NCI-H1092 (cell line): ENCODE measurements at places on chromosomes 6 and 20.
A peak's percentile ranks its signal among the peaks of the same experiment; 100 is the strongest.

DNA sequence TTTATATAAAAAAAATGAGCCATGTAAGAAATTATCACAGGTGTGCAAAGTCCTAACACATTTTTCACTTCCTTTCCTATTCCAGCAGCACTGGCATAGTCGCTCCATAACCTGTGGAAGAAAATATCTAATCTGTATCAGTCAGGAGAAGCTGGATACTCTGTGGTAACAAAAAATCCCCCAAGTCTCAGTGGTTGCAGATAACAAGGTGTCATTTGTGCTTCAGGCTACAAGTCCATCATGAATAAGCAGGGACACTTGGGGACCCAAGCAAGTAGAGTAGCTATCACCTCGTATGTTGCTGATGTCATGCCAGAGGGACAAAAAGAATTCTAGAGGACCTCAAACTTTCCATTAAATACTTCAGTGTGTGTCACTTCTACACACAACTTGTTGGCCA lies 30.3 kb upstream of the SERPINB1 start:
- no peak for DNase-seq

- no peak for DNase-seq
These were observed 211.0 kb upstream of the RIMS1 start for GRCh38 chr6:71675386-71675785.

- DNase-seq, result no peak
These were observed 133.9 kb upstream of the PTPRT start for GRCh38 chr20:43323592-43323991.

DNA sequence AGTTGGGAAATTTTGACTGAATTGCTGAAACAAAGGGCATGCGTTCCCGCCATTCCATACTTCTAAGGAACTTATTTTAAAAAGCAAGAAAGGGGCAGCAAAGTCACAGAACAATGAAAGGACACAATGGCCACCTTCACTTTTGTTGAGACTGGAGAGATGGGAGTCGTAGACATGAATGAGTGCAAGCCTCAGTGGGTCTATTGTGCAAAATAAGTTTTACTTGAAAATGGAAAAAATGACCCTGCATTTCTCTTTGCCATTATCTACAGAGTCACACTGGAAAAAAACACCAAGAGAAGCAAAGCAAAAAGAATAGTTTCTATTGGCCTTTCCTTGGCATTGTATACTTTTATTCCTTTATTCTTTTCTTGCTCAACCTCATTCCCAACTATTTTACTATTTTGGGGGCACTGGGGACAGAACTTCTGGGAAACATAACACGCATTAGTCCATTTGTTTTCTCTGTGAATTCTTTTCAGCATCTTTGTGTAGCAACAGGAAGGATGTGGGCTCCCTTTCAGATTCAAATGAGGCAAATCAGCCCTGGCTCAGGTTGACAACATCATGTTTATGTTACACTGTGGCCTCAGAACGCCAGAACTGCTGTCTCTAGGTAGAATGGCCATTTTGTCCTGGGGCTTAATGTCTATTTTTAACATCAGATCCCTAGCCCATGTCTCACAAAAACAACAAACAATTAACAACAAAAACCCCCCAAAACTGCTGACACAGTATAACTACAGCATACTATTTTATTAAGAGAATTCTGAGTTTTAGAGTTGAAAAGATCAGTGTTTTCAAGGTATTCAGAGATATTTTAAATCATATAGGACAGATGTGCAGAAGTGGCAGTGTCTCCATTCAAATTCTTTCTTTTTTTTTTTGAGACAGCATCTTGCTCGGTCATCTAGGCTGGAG lies 122.2 kb downstream of the FYN start:
- no peak for DNase-seq

DNA sequence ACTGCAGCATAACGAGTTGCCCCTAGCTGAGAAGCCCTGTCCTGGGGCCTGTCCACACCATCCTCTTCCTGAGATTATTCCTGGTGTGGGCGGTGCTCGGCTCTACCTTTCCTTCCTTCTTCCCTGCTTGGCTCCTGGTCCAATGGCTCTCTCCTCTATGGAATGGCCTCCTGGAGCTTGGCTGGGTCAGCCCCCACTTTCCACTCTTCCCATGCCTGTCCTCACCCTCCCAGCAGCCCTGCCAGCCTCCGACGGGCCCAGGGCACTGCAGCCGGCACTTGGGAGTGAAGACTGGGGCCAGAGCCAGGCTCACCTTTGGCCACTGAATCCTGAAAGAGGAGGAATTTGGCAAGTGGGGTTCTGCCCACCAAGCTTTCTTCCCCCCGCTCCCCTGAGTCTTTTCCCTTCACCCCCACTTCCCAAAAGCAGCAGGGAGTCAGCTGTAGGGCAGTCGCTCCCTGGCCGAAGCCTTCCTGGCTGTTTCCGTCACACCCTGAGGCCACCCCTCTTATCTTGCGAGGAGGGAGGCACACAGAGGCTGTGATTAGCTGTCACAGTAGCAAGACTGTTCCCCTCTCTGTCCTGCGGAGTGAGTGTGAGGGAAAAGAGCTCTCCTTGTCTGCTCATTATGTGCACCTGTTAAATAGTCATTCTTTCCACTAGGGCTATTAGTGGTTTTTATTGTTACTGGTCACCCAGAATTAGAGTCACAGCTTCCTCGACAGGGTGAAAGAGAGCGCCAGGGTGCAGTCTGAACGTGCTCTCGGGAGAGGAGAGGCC lies 6.3 kb upstream of the CDSN start:
- no peak for DNase-seq

DNA sequence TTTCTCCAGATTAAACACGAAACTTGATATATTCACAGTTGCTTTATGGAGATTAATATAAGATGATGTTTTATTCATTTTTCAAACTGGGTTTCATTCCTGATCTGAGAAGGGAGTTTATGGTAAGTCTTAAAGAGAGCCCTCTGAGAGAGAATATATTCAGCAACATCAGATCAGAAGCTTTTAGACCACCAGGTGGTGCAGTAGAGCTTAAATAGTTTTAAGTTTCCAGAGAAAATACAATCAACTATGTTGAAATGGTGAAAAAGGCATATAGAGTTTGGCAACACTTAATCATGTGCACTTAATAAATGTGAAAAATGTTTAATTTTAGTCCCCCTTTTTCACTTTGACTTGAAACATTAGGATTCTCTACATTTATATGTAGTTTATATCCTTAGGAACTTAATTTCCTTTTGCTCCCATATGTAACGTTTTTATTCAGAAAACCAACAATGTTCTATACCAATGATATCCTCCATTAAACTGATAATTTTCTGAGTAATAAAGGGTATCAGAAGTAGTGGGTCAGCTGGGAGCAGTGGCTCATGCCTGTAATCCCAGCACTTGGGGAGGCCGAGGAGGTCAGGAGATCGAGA lies 86.4 kb upstream of the CLDN20 start:
- DNase-seq, result peak; percentile 38

DNA sequence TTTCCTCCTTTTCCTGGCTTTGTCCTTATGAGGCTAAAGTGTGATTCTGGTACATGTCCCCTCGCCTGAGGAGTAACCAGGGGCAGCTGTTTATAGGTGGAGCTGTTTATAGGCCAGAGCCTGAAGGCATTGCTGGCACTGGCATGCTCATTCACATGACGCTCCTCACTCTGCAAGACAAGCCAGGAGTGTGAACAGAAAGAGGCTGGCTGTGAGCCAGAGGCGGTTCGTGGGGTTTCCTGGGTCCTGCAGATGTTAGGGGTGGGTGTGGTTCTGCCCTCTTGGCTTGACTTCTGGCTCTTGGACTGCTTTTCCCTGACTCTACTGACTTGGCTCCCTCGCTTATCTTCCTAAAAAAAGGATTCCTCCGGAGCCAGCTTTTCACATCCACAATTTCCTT lies 12.8 kb upstream of the MDFI start:
- peak; percentile 17 for DNase-seq

GRCh38 chr6:159097256-159097655 lies 52.5 kb upstream of the TAGAP start:
- no peak for DNase-seq

DNA sequence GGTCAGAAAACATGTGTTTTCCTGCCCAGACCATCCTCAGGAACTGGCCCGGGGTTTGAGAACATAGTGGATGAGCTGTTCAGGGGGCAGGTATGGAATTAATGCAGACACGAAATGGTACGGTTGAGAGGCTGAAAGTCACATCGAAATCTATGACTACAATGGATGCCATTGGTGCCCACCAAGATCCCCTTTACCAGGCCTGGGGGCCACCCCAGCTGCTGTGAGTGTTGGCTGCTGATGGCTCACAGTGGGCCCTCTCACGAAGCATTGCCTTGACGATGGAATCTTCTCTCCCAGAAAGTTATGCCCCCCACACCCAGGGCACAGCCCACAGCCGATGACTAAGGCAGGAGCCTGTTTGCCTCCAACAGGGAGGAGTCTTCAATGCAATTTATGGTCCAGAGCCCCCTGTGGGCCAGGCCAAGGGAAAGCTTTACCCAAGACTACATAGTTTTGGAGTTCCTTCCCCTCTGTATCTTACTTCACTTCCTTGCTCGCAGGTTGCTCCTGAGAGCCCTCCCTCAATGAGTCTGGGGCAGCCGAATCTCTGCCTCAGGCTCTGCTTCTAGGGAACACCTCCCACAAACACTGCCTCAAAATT lies 92.6 kb downstream of the BFSP1 start:
- no peak for DNase-seq

DNA sequence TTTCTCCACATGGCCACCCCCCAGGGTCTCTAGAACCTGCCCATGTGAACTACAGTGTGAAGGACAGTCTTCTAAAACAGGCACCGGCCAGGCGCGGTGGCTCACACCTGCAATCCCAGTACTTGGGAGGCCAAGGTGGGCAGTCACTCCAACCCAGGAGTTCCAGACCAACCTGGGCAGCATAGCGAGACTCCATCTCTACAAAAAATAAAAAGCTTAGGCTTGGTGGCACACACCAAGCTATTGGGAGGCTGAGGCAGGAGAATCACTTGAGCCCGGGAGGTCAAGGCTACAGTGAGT lies 13.7 kb downstream of the ACSS1 start:
- DNase-seq, result no peak

DNA sequence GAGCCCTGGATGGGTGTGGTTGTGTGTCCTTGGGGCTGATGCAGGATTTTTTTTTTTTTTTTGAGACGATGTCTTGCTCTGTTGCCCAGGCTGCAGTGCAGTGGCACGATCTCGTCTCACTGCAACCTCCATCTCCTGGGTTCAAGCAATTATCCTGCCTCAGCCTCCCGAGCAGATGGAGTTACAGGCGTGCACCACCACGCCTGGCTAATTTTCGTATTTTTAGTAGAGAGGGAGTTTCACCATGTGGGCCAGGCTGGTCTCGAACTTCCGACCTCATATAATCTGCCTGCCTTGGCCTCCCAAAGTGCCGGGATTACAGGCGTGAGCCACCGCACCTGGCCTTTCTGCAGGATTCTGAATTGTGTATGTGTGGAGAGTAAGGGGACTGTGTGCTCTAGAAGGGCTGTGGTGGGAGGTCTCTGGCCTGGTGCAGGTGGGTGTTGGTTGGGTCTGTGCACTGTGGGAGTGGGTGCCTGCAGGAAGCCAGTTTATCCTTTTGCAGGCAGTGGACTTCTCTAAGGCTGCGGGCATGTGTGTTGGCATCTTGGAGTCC lies 11.0 kb upstream of the ID1 start:
- no peak for DNase-seq

DNA sequence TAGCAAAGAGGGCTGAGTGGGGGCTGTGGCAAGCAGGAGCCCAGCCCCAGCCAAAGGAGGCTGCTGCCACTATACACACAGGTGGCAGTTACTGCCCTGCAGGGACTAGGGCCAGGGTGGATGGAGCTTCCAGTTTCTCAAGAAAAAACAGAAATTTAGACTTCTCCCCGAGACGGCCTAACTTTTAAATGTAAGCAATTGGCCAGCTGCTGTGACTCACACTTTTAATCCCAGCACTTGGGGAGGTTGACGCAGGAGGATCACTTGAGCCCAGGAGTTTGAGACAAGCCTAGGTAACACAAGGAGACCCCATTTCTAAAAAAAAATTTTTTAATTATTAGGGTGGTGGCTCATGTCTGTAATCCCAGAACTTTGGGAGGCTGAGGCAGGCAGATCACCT lies 98.2 kb upstream of the NFATC2 start:
- no peak for DNase-seq

DNA sequence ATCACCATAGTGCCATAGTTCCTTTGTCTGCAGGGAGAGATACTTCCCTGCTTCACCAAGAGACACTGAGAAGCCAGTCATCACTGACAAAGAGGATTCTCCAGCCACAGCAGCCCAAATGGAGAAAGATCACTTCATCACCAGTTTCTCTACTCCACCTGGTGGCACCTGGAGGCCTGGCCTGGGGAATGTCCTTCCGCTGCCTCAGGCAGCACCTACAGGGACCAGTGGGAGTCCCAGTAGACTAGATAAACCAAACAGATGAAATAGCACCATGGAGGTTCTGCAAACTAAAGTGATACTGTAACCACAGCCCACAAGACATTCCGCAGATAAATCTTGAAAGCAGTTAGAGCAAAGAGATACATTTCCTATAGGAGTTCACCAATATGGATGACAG lies 266.5 kb downstream of the C6orf118 start:
- no peak for DNase-seq

- no peak for DNase-seq
These were observed 15.9 kb downstream of the BCL2L1 start for GRCh38 chr20:31706607-31707257.

DNA sequence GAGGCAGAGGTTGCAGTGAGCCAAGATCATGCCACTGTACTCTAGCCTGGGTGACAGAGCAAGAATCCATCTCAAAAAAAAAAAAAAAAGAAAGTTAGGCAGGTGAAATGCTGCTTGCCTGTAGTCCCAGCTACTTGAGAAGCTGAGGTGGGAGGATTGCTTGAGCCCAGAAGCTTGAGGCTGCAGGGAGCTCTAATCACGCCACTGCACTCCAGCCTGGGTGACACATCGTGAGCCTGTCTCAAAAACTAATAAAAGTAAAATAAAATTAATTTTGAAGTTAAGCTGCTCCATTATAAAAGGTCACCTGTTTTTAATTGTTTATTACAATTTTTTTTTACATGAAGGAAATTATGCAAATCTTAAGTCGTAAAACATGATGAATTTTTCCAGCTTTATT lies 23.2 kb upstream of the SAMHD1 start:
- no peak for DNase-seq

DNA sequence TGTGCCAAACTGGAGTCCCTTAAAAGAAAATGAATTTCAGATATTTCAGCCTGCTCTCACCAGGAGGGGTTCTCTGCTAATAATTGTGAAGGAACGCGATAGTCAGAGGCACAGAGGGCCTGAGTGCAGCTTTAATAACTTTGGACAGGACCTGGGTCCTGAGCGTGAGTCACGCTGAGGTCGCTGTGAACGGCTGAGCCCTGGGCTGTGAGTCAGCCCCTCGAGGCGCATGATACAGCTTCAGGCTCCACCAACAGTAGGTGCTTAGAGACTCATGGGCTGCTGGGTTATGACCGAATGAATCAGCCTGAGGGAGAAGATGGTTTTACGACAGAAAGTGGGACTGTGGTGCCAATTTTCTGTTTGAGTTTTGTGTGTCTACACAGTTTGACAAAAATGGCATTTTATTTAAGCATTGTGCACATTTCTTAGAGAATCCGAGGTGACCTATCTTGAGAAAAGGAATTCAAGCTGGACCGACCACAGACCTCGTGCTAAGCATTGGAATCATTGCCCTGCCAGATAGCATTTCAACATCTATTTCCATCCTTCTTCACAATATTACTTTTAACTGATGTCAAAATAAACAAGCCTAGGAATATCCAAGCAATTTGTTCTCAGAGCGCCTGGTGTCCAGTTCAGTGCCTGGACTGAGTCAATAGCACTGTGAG lies 183.0 kb downstream of the THBS2 start:
- no peak for DNase-seq
